ENCODE measurements at places on chromosomes 6 and 20. TPM values are rescaled to one million over a fixed set of nuclear protein-coding genes. Genes with fewer than 3 reads are reported as not detected.

Gene KHDRBS2
- total RNA-seq: 5.2 TPM

Gene CABLES2
- total RNA-seq: 2.1 TPM

Gene KIF25
- total RNA-seq: not detected

Gene RGS17
- total RNA-seq: 6.6 TPM

Gene POU3F2
- total RNA-seq: 0.16 TPM

Gene MYO6
- total RNA-seq: 33.2 TPM

Gene FITM2
- total RNA-seq: 7.8 TPM

Gene TMEM74B
- 0.53 TPM for total RNA-seq

Gene AIF1
- 42.6 TPM for total RNA-seq

Gene LY6G6F
- not detected for total RNA-seq

All from urinary bladder (tissue), 4 donors.